ENCODE measurements at places on chromosomes 13 and 19.

DNA sequence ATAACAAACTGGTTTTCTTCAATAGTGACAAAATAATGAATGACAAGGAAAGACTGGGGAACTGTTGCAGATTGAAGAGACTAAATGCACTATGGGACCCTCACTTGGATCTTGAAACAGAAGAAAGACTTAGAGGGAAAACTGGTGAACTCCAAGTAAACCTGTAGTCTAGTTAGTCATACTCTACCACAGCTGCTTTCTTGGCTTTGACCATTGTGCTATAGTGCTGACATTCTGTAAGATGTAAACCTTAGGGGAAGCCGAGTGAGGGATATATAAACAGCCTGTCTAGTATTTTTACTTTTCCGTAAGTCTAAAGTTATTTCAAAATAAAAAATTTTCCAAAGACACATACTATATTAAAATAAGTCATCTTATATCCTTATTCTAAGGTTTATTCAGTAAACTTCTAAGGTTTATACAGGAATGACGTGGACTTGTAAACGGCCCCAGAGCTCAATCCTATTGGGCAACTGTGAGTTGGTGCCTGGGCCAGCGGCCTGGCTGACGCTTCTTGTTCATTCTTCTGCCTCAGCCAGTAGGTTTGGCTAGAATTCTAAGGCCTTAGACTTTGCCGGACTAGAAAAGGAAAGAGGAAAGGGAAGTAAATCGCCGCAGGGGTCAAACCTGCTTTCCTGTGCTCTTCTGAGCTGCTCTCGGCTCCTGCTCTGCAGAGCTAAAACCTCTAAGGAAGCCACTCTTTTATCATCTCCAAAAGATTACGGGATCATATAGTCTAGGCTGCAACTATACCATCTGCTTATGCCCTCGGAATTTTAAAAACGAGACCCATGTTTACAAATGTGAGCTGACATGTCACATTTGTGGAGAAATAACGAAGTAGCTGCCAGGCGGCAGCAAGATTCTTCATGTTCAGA lies 33.6 kb upstream of the UBE2L5 start:
- DNase-seq = no peak

- no peak for DNase-seq
These were observed 227.4 kb downstream of the ABCC4 start for GRCh38 chr13:95073747-95074311.

- DNase-seq = no peak
These were observed 151.0 kb upstream of the TMTC4 start for GRCh38 chr13:100825557-100825956.

DNA sequence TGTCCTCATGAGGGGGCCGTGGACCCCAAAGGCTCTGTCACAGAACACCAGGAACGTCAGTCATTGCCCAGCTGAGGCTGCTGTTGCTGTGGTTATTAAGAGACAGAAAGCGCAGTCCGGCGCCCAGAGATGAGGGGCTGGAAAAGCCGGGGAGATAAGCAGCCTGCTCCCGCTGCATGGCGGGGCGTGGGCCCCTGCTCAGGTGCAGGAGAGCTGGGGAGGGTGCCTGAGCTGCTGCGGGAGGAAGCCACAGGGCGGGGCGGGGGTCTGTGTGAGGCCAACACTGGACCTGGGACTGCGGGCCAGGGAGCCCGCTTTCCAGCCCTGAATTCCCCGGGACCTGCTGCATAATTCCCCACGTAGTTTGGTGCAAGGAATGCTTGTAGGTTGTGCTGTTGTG lies 11.3 kb downstream of the SOX1 start:
- DNase-seq = no peak

- DNase-seq = peak; percentile 23
These were observed 249.8 kb downstream of the NBEA start for GRCh38 chr13:35191883-35192282.

GRCh38 chr19:8393871-8394250 lies 3.7 kb downstream of the RAB11B start:
- DNase-seq = no peak

- DNase-seq = no peak
These were observed 3.6 kb downstream of the KLK15 start for GRCh38 chr19:50829801-50830200.

GRCh38 chr13:34086281-34086680 lies 268.3 kb downstream of the RFC3 start:
- DNase-seq = no peak

DNA sequence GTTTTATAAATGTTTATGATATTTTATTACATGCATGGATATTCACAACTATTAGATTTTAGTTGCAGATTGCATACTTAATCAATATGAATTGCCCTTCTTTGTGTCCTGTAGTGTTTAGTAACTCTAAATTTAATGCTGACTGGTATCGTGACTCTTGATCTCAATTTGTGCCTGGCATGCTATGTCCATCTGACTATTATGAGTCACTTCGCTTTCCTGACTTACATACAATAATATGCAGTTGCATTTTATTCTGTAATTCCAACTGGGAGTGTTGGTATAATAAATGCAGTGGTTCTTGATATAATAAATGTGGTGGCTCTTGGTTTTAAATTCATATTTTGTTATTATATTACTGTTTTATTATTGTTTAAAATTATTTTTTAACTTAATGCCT lies 277.5 kb downstream of the LIG4 start:
- DNase-seq = no peak

GRCh38 chr19:33278403-33279269 lies 23.7 kb downstream of the CEBPA start:
- DNase-seq = no peak

DNA sequence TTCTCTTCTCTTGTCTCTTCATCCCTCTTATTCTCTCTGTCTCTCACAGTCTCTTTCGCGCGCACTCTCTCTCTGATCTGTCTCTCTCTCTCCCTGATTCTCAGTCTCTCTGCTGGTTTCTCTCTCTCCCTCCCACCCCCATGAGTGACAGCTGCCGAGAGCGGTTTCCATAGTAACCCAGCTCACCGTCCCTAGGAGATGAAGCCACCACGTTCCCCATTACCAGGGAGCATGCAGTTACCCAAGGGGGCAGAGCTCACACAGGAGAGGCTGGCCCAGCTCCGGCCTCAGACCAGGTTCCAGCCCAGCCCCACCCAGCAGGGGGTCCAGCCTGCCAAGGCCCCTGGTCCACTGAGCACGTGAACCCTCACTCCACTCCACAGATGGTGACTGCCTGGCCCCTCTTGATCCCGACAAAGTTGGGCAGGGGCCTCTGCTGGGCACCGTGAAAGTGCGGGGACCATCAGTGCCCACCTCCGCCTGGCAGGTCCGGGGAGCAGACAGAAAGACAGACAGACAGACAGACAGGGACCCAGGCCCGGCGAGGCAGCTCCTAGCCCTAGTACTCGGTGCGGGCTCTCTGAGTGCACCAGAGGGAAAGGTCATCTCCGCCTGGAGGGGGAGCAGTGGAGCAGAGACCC lies 50.6 kb downstream of the CELF5 start:
- no peak for DNase-seq

DNA sequence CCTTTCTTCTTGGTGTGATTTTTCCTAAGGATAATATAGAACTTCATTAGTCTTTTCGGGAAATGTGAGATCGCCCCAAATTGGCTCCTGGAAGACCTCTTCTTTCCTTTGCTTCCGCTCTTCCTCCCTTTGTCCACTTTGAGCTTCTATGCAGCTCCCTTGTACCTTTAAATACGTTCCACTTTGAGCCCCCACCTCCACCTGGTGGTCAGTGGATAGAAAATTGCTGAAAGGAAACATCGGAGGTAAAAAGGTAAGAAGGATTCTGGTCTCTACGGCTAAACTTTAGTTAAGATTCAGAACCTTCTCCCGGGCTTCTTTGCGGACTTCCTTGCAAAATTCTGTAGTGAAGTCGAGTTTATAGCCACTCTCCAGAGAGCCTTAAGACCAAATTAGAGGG lies 55.0 kb upstream of the TM9SF2 start:
- no peak for DNase-seq

- DNase-seq = no peak
These were observed 32.9 kb upstream of the CPB2 start for GRCh38 chr13:46137627-46138317.

DNA sequence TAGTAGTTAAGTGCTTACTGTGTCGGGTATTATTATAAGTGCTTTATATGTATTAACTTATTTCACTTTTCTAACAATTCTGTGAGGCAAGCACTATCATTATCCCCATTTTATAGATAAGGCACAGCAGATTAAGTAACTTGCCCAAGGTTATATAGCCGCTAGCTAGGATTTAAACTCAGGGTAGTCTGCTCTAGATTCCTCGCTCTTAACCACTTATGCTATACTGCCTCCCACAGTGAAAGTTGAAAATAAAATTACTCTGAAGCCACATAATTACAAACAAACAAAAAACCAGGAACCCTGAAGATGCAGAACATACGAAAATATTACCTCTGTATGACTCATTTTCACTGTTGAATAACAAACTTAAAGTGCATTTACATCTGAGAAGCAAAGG lies 3.9 kb downstream of the TEX30 start:
- DNase-seq = no peak

DNA sequence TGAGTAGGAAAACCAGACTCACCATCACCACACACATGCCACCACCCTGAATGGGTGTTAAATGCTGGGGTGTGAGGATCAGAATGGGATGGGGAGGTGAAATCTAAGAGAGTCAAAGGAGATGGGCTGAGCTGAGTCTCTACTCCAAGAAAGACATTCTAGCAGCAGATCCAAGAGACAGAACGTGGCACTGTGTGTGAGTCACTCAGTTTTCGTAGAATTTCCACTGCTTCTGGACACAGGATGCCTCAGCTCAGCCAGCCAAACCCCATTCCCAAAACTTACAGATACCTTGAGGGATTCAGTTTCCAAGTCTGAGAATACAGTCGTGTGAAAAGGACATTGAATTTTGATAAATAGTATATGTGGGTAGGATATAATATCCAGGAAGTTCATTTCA lies 7.3 kb upstream of the CYP2A7 start:
- no peak for DNase-seq

- DNase-seq = no peak
These were observed at the start of gene KLK3 for GRCh38 chr19:50854636-50855410. Gene KLK3, plus strand, starts transcription at chr19:50854915. Its CDS starts 41 bp downstream, at chr19:50854956.

GRCh38 chr13:62171697-62172096 lies 756.0 kb upstream of the PCDH20 start:
- DNase-seq = no peak

DNA sequence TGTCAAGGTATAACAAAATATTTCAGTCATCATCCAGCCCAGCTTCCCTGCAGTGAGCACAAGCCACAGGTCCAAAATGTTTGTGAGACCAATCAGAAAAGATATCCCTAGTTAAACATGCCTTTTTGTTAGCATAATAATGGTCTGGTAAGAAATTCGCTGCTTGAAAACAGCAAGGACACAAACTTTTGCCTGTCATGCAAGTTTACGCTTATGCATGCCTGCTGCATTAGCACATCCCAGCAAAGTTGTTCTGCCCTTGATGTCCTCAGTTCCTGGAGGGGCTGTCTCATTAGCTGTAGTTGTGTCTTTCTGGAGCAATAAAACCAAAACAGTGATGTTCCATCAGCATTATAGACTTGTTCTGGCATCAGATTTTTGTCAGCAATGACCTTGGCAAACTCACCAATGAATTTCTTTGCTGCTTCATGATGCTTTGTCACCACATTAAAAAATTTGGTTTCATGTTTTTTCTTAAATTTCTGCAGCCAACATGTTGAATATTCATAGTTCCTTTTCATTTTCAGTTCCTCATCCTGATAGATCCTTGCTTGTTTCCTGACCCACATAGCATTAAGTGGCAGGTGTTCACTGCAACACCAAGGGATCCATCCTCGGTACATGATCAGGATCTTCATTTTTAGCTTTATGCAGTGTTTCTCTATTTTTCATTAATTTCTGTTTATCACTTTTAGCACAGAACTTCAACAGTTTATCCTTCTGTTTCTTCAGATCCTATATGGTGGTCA lies 72.0 kb upstream of the GPR183 start:
- DNase-seq = no peak

DNA sequence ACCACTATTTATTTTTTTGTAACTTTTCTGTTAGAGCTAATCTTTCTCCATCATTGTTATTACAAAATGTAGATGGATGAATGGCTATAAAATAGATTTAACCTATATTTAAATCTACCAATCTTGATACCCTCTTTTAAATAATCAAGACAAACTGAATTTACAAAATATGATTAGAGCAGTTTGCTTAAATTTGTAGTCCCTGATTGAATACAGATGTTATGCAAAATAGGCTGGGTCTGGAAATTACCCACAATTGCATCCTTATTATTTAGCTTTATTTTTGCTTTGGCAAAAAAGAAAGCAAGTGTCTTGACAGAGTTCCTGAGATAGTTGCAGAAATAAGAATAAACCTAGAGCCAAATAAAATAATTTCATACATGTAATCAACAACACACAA lies 352.8 kb downstream of the KLF12 start:
- peak; percentile 14 for DNase-seq

- DNase-seq = no peak
These were observed 91.8 kb downstream of the DNAJC15 start for GRCh38 chr13:43115141-43115540.

DNA sequence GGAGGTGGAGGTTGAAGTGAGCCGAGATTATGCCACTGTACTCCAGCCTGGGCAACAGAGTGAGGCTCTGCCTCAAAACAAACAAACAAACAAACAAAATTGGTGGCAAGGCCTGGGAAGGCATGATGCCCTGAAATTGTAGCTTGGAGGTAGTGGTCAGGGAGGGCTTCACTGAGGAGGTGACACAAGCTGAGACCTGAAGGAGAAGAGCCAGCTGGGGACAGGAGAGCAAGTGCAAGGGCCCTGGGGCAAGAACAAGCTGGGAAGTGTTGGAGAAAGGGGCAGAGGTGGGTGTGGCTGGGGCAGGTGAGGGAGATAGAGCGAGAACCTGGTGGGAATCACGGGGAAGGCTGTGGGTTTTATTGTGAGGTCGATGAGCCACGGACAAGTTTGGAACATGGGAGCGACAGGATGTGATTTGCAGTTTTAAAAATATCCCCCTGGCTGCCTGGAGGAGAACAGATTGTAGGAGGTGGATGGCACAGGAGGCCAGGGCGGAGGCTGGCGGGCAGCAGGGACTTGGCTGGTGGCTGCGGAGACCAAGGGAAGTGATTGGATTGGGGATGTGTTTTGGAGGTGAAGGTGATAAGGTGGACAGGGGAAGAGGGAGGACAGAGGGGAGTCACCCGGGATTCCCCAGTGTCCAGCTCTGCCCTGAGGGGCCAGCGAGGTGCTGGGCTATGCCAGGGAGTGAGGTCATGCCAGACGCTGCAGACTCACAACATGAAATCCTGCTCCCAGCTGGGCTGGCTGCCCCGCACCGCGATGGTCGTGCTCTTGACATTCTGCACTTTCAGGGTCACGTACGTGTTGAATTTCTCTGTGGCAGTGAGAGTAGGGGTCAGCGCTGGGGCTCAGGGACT lies 14.0 kb downstream of the UNC13A start:
- DNase-seq = no peak

Data from AG09319 (cell line).